ENCODE measurements at places on chromosomes 16 and 17.

DNA sequence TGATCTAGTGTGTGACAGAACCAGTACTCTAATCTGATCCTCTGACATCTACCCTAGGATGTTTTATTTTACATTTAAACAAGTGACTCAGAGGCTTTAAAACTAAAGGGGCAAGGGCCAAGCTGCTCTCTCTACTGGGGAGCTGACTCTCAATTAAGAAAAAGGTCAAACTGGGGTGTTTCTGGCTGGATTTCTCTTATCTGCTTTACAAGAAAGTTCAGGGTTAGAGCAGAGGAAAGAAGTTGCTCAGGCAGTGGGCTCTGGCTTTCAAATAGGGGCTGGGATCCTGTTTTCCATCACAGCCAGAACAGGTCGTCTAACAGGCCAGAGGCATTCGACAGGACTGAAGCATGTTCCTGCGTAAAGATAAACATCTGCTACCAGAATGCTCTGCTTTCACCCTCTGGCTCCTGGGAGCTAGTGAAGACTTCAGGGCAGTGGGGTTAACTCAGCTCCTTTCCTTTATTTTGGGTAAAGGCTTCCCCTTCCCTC is 8.5 kb downstream of the MMP28 start:
- no peak overlapping the region for H3K4me3 ChIP-seq
- peak overlapping the region; percentile 2 for H3K27ac ChIP-seq
- DNase-seq: no peak
- no peaks in the 10 kb centered on the region for H3K36me3 ChIP-seq

DNA sequence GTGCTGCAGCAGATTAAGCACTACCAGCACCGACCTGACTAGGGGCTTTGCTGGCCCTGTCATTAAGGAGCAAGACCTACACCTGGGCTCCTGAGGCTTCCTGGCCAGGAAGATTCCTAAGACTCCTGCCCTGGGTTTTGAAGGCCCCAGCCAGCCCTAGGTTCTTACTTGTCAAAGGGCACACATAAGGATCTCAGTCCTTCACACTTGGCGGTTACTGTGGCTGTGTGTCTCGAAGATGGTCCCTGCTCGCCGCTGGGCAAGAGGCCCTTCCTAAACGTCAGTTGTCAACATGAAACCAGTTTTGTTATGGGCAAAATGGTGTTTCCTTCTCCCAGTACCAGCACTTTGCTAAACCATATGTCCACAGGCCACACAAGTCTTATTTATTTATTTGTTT is 470.6 kb downstream of the TOX3 start:
- DNase-seq: no peak
- no peaks in the 10 kb centered on the region for H3K27me3 ChIP-seq
- no peak overlapping the region for H3K27ac ChIP-seq
- H3K4me3 ChIP-seq: no peak overlapping the region

DNA sequence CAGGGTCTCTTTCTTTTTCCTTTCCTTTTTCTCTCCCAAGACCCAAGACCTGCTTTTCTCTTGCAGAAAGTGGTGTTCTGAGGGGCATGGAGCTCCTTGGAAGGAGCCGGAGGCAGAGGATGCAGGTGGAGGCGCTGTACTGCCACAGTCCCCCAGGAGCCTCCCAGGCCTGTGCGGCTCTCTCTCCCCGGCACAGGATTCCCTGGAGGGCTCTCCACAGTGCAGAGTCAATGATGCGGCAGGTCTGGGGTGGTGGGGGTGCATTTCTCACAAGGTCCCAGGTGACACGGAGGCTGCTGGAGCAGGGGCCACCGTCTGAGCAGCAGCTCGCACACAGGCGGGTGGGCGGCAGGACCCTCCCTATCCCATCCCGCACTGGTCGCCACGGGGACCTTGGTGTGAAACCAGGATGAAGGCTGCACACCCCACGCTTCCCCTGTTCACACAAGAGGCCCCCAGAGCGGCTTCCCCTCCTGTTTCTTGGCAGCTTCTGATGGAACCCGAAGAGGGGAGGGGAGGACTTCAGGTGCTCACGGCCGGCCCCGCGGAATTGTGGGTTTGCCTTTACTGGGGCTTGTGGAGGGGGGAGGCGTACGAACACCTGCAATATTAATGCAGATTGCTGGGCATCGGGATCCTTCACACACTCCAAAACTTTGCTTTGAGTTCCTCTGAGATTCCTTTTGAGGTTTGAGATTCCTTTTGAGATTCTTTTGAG is 186.9 kb downstream of the ENGASE start:
- no peaks in the 10 kb centered on the region for H3K4me1 ChIP-seq
- H3K27me3 ChIP-seq: peaks cover 31% of the 10 kb centered on the region
- H3K36me3 ChIP-seq: no peaks in the 10 kb centered on the region

DNA sequence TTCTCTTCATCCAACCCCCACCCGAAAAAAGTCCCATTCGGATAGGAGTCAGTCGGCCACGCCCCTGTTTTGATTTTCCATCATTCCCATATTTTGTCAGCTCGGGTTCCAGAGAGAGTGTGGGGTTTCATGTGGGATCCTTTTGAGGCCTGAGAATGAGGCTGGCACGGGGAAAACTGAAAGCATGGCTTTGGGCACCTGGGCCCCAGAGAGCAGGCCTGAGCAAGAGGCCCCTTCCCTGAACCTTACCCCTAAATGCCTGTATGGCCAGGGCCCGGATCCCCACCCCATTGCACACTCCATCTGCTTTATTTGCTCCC is 4.6 kb upstream of the HOXB4 start:
- peaks cover 85% of the 10 kb centered on the region for H3K27me3 ChIP-seq
- no peak for DNase-seq
- peaks cover 46% of the 10 kb centered on the region for H3K4me1 ChIP-seq
- H3K36me3 ChIP-seq: peaks cover 3% of the 10 kb centered on the region

- no peak overlapping the region for H3K4me3 ChIP-seq
- no peaks in the 10 kb centered on the region for H3K27me3 ChIP-seq
- H3K27ac ChIP-seq: no peak overlapping the region
- no peaks in the 10 kb centered on the region for H3K4me1 ChIP-seq
- no peaks in the 10 kb centered on the region for H3K36me3 ChIP-seq
Measured at GRCh38 chr16:6190776-6191175, 1093.2 kb upstream of the EEF2KMT start.

GRCh38 chr16:86982912-86983311 is 334.3 kb downstream of the C16orf95 start:
- no peak overlapping the region for H3K27ac ChIP-seq
- no peak for DNase-seq
- no peaks in the 10 kb centered on the region for H3K4me1 ChIP-seq
- H3K4me3 ChIP-seq: no peak overlapping the region
- H3K27me3 ChIP-seq: peaks cover 8% of the 10 kb centered on the region

- H3K36me3 ChIP-seq: no peaks in the 10 kb centered on the region
- no peak overlapping the region for H3K27ac ChIP-seq
- no peak overlapping the region for H3K4me3 ChIP-seq
Measured at GRCh38 chr17:27770877-27771276, 29.5 kb downstream of the NOS2 start.

DNA sequence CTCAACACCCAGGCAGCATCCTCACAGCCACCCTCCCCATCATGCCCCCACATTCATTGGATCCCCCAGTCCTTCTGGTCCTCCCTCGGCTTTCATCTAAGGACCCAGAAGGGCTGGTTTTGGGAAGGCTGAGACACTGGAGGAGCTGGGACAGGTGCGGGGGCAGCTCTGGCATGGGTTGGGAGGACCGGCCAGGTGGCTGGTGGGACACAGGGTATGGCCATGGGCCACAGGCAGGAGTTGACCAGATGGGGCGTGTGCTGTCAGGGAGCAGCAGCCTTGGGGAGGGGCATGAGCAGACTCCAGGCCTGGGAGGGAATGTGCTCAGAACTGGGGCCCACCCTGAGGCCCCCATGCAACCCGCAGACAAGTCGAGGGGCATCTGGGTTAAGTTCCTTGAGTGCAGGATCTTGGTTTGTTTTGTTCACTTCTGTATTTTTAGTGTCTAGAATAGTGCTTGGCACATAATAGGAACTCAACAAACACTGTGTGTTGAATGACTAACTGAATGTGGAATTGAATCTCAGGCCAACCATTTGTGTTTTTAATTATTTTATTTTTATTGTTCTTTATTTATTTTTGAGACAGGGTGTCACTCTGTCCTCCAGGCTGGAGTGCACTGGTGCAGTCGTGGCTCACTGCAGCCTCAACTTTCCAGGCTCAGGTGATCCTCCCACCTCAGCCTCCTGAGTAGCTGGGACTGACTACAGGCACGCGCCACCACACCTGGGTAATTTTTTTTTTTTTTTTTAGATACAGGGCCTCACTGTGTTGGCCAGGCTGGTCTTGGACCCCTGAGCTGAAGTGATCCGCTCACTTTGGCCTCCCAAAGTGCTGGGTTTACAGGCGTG is 5.6 kb downstream of the P2RX1 start:
- no peak for DNase-seq
- H3K27me3 ChIP-seq: no peaks in the 10 kb centered on the region
- H3K36me3 ChIP-seq: no peaks in the 10 kb centered on the region
- peak overlapping the region; percentile 85 for H3K27ac ChIP-seq

GRCh38 chr16:27851586-27851985 is 211.9 kb downstream of the GSG1L start:
- H3K27ac ChIP-seq: no peak overlapping the region
- no peaks in the 10 kb centered on the region for H3K4me1 ChIP-seq
- no peaks in the 10 kb centered on the region for H3K36me3 ChIP-seq
- no peak for DNase-seq
- no peak overlapping the region for H3K4me3 ChIP-seq

- H3K4me3 ChIP-seq: no peak overlapping the region
- H3K27ac ChIP-seq: no peak overlapping the region
- DNase-seq: no peak
- H3K36me3 ChIP-seq: no peaks in the 10 kb centered on the region
- peaks cover 2% of the 10 kb centered on the region for H3K27me3 ChIP-seq
- H3K4me1 ChIP-seq: peaks cover 8% of the 10 kb centered on the region
Measured at GRCh38 chr17:83152227-83152744, 72.9 kb downstream of the METRNL start.

GRCh38 chr16:8722025-8722348 is 47.6 kb downstream of the ABAT start:
- H3K4me3 ChIP-seq: no peak overlapping the region
- H3K4me1 ChIP-seq: no peaks in the 10 kb centered on the region
- no peak for DNase-seq

GRCh38 chr16:23624092-23624491 is 17.0 kb downstream of the PALB2 start:
- H3K27ac ChIP-seq: no peak overlapping the region
- no peaks in the 10 kb centered on the region for H3K27me3 ChIP-seq
- H3K4me1 ChIP-seq: no peaks in the 10 kb centered on the region

Data from naive thymus-derived CD8-positive, alpha-beta T cell (primary cell).